ENCODE measurements at places on chromosomes 4 and X. TPM values are rescaled to one million over a fixed set of nuclear protein-coding genes. Genes with fewer than 3 reads are reported as not detected.

- DNase-seq = no peak
These were observed 145.8 kb upstream of the SFRP2 start for GRCh38 chr4:153934688-153935017.

DNA sequence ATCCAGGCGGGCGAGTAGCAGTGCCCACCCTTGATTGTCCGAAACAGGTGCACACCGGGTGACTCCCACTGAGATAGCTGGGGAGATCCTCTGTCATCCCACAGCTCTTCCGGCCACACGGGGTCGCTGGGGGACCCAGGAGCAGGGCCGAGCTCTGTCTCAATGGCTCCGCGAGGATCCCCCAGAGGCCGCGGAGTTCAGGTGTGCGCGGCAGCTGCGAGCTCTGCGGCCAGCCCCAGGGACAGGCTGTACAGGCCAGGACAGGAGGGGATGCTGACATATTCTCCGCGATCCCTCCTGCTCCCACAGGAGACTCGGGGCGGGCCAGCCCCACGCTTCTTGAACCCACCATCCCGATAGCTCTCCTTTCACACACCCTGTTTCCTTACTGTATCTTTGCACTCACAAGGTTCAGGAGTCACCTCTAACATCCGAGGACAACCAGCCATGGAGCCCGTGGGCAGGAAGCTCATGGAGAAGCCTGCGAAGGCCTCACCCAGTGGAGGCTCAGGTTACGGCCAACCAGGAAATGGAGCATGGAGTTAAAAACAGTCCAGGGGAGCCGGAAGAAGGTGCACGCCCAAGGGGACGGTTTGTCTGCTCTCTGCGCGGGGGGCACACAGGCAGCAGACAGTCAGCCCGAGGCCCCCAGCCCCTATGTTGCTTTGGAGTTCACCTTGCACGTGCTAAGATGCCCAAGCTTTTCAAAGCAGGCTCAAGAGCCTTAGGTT, 77.9 kb upstream of the AMELX start:
- DNase-seq = no peak

DNA sequence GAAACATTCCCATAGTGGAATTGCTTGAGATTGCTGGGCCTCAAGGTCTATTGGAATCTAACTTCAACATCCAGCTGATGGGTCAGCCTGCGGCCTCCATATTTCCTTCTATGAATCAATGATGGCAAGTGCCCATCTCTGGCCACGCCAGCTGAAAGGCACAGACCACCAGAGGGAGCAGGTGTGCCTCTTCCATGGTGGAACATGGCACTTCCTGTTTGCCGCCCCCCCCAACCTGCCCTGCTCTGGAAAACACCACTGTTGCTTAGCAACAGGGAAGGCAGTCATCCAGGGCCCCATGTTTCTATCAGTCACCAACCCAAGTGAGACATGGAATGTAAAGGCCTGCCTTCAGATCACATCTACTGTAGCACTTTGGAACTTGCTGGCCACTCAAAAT, 11.6 kb downstream of the PAGE4 start:
- no peak for DNase-seq

DNA sequence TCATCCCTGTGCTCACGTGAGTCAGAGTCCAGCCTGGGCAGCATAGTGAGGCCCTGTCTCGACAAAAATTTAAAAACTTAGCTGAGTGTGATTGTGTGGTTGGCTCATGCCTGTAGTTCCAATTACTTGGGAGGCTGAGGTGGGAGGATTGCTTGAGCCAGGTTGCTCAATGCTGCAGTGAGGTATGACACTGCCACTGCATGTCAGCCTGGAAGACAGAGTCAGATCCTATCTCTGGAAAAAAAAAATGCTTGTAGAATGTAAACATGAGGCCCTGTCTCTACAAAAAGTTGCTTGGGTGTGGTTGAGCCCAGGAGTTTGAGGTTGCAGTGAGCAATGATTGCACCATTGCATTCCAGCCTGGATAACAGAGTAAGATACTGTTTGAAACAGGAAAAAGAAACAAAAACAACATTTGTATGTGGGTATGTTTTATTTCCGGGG, 11.3 kb upstream of the YTHDC1 start:
- DNase-seq = no peak

The SCRG1 gene
- total RNA-seq = not detected

Data from upper lobe of left lung (tissue), 6 donors.